GDM1 (cell line): ENCODE measurements at places on chromosomes 2 and 18.

DNA sequence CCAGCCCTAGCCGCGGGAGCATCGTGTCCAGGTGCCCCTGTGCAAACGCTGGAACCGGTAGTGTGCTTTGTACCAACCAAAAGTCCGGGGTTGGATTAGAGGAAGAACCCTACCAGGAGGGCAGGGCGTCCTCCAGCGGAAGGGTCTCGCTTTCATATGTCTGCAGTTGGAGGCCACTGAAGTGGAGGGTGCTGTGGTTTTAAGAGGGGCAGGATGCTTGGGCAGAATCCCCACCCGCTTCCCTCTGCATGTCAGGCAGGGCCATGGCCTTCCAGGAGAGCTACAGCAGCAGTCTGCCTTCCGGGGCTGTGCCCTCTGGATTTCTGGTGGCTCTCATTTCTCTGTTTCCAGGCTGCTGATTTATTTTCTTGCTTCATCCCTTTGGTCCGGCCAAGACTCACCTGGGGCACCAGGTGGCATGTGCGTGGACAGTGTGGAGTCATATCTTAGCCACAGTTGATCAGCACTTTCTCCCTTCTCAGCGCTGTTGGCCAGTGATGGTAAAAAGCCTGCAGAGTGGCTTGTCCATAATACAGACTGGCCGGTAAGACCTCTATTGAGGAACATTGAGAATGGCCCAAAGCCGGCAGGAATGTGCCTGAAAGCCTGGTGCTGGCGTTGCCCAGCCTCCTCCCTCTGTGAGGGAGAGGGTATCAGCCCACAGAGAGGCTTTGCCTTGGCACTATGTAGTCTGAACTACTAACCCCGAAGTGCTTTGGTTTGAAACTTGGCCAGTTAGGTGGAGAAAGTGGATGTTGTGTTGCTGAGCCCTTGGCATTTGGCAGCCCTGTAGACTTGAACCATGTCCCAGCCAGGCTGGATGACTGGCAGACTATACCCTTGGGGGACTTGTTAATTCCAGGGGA lies 1.8 kb downstream of the AGAP1 start:
- no peak for DNase-seq

DNA sequence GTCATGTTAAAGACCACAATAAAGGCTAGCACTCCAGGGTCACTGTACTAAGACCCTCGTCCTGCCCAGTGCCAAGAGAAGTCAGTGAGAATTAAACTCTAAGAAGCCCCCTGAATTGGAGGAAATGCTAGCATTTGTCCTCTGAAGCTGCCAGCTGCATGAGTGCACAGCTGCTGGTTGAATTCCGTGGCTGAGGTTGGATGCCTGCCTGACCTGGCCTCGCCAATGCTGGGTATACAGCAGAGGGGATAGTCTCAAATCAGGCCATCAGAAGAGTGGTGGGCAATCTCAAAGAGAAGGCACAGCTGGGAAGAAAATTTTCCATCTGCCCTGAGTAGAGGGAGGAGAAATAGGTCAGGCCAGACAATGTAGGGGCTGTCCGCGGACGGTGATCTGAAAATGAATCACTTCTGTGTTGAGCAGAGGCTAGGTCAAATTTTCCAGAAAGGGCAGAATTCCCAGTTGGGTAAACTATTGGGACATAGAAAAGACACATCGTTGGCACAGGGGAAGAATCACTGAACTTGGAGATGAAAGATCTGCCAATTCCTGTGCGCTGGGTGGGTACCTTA lies 110.5 kb upstream of the AGAP1 start:
- no peak for DNase-seq

DNA sequence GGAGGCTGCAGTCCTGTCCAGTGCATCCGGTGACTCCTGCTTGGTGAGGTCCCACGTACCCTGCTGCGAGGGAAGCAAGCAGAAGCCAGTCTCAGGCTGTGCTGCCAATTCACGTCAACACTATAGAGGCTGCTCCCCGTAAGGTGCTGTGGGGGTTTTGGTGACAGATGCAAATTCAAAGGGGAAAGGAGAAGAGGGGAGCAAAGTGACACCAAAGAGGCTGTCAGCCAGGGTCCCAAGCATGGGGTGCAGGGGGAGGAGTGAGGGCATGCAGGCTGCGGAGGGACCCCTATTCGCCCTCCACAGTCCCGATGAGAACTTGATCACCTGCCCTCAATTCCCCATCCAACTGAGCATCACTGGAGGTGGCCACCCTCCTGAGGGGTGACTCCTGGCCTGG lies 179.4 kb upstream of the HS6ST1 start:
- no peak for DNase-seq

- no peak for DNase-seq
These were observed 56.7 kb upstream of the MSTN start for GRCh38 chr2:190119257-190119656.

GRCh38 chr2:27145682-27146081 lies 3.1 kb upstream of the TCF23 start:
- DNase-seq: no peak

- DNase-seq: no peak
These were observed at the start of gene CD28 for GRCh38 chr2:203706403-203706802. CD28 (plus strand) TSS chr2:203706639; CDS start chr2:203706697, 58 bp downstream.

DNA sequence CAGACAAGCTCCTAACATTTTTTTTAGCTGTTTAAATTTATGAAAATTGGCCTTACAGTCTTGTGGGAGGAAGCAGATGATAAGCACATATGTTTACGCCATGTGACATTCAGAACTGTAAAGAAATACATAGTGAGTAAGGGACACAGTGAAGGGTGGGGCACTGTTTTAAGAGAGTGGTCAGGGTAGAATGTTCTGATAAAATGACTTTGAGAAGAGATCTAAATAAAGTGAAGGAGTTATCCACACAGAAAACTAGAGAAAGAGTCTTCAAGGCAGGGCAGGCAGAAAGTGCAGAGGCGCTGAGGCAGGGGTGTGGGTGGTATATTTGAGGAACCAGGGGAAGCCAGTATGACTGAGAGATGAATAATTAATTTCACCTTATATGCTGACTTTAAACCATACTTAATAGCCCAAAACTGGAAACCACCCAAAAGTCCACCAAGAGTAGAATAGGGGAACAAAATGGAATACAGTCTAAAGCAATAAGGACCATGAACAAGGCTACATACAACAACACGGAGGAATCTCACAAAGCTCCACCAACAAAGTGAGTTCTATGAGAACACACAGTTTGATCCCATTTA lies 8.6 kb downstream of the MREG start:
- DNase-seq: no peak

GRCh38 chr18:73045037-73045436 lies 177.2 kb upstream of the NETO1 start:
- no peak for DNase-seq
